D341Med (cell line): ENCODE measurements at places on chromosomes 13 and 19.
A peak's percentile ranks its signal among the peaks of the same experiment; 100 is the strongest.

- no peak for DNase-seq
Measured at GRCh38 chr19:3882041-3882384, 1.5 kb downstream of the ATCAY start.

- DNase-seq: peak; percentile 57
Measured at GRCh38 chr19:42255766-42256745, 1.1 kb upstream of the ERF start.

DNA sequence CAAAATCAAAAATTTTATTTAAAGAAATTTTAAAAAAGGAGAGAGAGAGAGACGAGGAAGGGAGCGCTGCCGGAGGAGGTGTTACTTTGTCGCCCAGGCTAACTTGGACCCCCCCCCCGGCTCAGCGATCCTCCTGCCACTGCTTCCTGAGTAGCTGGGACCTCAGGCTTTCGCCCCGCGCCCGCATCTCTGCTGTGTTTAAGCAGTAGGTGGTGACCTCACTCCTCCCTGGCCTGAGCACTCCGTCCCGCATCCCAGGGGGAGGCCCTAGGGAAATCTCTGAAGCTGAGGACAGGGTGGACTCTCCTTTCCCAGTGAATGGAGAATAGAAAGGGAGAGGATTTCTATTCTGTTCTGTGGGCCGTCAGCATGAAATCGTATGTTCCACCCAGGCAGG lies 485 bp upstream of the ZNF845 start:
- DNase-seq: peak; percentile 47

DNA sequence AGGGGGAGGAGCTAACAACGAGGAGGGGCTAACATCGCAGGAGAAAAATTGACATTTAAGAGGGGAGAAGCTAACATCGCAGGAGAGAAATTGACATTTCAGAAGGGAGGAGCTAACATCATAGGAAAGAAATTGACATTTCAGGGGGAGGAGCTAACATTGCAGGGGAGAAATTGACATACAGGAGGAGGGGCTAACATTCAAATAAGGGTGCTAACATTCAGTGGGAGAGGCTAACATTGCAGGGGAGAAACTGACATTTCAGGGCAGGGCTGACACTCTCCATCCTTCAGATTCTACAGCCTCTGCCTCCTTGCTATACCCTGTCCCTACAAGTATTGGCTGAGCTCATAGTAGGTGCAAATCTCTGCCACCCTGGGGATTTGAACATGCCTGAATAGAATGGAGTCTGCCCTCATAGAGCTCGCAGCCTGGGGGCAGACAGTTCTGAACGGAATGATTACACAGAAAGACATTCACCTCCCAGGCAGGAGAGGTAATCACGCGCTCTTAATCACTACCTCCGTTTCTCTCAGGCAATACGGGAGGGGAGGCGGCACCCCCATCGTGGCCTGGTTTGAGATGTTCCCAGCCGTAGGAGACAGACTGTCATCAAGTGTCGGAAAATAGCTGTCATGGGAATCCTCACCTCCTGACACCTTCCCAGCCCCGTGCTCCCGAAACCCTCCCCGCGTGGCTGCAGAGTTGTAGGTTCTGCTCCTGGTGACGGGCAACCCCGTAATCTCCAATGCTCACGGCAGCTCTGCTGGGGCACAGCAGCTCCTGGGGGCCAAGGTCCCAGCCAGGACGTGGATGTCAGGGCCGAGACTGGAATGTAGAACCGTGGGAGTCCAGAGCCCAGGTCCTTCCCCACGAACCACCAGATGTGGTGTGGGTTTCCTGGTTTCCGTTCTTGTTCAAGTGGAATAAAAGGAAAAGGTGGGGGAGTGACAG lies 9.5 kb downstream of the GPR32 start:
- DNase-seq: no peak

GRCh38 chr19:19544257-19544953 lies 6.3 kb downstream of the CILP2 start:
- no peak for DNase-seq

- no peak for DNase-seq
Measured at GRCh38 chr13:21058361-21058760, 3.0 kb downstream of the LATS2 start.
